Left ventricle myocardium inferior (tissue), 1 donor: ENCODE measurements at places on chromosomes 1 and 21. TPM values are rescaled to one million over a fixed set of nuclear protein-coding genes. Genes with fewer than 3 reads are reported as not detected.

Gene C1orf115
- 14.2 TPM for total RNA-seq

Gene CA14
- total RNA-seq: 3.1 TPM

Gene TAS1R1
- not detected for total RNA-seq

Gene NBPF10
- total RNA-seq: 0.69 TPM

Gene CRP
- not detected for total RNA-seq

Gene NBL1
- total RNA-seq: 30.0 TPM

DNA sequence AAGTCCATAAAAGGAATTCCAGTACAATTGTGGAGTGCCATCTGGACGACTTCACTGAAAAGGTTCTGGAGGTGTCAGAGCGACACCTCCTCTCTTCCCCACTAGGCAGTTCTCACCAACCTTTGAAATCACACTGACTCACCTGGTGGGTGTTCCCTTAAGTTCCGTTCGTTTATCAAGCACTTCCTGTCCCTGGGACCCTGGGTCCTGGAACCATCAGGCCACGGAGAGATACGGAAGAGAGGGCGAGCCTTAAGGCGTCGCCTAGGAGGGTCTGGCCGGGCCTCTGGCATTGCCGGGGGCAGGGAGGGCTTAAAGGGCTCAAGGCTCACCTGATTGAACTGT, 317 bp downstream of the SPAG17 start:
- no peak for DNase-seq
- peaks cover 7% of the 10 kb centered on the region for H3K4me1 ChIP-seq
- H3K27ac ChIP-seq: no peak overlapping the region
- peak overlapping the region; percentile 59 for H3K4me3 ChIP-seq
- no peaks in the 10 kb centered on the region for H3K36me3 ChIP-seq

GRCh38 chr1:2795926-2796325, 5.6 kb downstream of the TTC34 start:
- no peak for DNase-seq
- no peaks in the 10 kb centered on the region for H3K4me1 ChIP-seq
- no peak overlapping the region for H3K4me3 ChIP-seq
- H3K27ac ChIP-seq: no peak overlapping the region
- H3K36me3 ChIP-seq: no peaks in the 10 kb centered on the region

DNA sequence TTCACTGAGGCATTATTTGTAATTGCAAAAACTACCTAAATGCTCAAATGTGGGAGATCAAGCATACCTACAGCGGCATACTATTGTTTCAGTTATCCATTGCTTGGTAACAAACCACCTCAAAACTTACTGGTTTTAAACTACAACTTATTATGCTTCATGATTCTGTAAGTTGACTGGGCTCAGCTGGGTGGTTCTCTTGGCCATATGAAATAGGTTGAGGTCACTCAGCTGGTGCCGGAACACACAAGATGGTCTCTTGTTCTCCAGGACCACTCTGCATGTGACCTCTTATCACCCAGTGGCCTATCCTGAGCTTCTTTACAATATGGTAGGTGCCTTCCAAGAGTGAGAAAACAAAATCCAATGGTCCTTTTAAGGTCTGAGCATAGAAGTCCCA, 195.4 kb upstream of the FGGY start:
- H3K36me3 ChIP-seq: no peaks in the 10 kb centered on the region
- DNase-seq: no peak
- no peaks in the 10 kb centered on the region for H3K27me3 ChIP-seq
- H3K27ac ChIP-seq: no peak overlapping the region

DNA sequence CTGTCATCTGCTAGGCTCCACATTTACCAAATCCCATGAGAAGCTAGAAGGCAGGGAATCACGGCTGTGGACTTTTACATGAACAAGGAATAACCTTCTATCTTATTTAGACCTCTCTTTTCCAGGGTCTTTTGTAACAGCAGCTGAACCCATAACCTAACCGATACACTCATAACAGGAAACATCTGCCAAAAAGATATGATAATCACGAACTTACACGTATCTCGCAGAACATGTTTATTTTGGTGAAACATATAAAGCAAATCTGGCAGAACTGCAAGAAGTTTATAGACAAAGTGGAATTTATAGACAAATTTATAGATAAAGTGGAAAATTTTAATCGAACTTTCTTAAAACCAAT, 20.4 kb downstream of the TINAGL1 start:
- H3K36me3 ChIP-seq: no peaks in the 10 kb centered on the region
- H3K27ac ChIP-seq: peak overlapping the region; percentile 74
- H3K4me1 ChIP-seq: peaks cover 37% of the 10 kb centered on the region
- H3K4me3 ChIP-seq: no peak overlapping the region
- DNase-seq: no peak

DNA sequence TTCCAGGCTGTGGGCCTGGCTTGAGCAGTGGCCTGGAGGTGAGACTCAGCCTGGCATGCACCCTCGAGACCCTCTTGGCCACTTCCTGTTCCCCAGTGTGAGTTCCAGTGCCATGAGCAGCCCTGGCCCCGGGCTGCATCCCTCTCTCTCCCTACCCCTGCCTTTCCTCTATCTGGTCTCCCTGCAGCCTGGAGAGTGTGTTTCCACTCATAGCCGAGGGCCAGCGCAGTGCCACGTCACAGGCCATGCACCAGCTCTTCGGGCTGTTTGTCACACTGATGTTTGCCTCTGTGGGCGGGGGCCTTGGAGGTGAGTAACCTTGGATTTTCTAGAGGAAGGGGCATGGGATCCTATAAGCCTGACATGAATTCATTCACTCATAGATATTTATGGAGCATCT, 13.6 kb downstream of the RHBG start:
- H3K27ac ChIP-seq: no peak overlapping the region
- no peak for DNase-seq
- peaks cover 18% of the 10 kb centered on the region for H3K27me3 ChIP-seq
- H3K36me3 ChIP-seq: no peaks in the 10 kb centered on the region

- H3K36me3 ChIP-seq: no peaks in the 10 kb centered on the region
- no peaks in the 10 kb centered on the region for H3K27me3 ChIP-seq
- peaks cover 51% of the 10 kb centered on the region for H3K4me1 ChIP-seq
- H3K27ac ChIP-seq: peak within 1 kb of the TSS; percentile 94
- peak; percentile 92 for DNase-seq
Observed at GRCh38 chr1:9128520-9129265, at the start of gene GPR157. TSS of gene GPR157 (minus strand) at chr1:9129102. CDS start at chr1:9129027, 75 bp downstream.
